Globus pallidus (tissue), 1 donor: ENCODE measurements at places on chromosomes 5 and 9.
A peak's percentile ranks its signal among the peaks of the same experiment; 100 is the strongest.

DNA sequence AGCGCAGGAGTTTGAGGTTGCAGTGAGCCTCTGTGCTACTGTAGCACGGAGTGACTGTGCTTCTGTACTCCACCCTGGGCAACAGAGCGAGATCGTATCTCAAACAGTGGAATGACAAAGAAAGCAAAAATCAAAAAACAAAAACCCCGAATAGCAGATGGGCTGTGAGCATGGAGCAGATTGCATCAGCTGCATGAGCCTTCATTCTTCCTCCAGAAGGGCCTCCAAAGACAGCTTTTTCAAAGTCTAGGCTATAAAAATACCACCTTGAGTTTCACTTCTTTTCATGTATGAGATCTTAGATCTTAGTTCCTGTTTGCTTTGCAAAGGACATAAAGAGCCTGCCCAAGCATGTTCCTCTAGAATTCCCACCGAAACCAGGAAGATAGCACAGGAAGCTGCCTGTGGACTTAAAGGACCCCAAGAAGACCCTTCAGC lies 15.0 kb upstream of the HSPB3 start:
- DNase-seq: peak; percentile 51

DNA sequence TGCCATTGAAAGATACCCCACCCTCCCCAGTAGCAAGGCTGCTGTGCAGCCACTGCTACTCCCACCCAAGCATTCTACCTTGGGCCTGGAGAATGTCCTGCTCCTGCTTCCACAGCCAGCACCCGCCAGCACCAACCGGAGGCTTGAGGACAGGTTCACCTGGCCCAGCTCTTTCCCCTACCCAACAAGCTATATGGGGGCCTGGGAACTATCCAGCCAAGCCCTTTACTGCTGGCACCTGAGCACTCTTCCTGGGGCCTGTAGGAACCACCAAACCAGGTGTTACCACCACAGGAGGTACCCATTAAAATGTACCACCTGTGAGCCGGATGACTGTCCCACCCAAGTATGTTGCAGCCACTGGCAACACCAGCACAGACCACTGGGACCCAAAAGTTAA lies 86.1 kb upstream of the GHR start:
- DNase-seq: no peak

GRCh38 chr9:21709464-21710058 lies 92.9 kb upstream of the MTAP start:
- peak; percentile 27 for DNase-seq

DNA sequence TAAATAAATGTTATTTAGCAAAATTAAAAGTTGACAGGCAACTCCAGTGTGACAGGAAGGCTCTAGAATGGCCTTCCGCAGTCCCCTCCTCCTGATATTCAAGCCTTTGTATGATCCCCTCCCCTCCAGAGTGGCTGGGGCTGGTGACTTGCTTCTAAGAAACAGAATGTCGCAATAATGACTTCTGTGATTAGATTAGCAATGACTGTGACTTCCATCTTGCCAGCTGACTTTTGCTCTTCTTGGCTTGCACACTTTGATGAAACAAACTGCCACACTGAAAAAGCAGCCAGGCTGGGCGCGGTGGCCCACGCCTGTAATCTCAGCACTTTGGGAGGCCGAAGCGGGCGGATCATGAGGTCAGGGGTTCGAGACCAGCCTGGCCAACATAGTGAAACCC lies 106.5 kb upstream of the LARP1 start:
- DNase-seq: no peak

DNA sequence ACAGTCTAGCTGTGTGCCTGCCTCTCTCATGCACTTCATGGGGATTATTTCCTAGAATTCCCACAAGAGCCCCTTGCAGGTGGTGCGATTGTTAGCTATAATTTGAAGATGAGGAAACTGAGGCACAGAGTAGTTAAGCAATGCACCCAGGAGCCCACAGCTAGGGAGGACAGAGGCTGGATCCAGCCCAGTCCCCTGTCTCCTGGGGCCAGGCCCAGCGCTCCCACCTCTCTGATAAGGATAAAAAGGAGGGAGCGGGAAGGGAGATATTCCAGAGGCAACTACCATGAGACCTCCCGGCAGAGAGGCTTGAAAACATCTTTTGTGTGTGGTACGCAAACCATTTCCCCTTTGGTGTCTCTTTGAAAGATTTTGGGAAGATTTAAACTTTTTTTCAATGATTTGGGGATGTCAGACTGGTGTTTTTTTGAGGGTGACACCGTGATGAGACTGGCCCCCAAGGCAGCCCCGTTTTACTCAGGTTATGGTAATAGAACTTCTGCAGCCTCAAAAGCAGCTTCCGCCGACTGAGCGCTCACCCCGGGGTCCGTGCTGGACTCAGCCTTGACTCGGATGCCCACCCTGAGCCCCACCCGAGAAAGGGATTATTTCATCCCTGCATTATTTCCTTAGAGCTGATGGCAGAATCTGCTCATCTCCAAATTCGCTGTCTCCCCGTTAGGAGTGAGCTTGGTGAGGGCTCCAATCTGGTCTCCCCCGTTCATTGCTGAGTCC lies 144.7 kb upstream of the IER5L start:
- DNase-seq: no peak

- DNase-seq: no peak
Measured at GRCh38 chr5:177356746-177357145, 978 bp upstream of the RGS14 start.

DNA sequence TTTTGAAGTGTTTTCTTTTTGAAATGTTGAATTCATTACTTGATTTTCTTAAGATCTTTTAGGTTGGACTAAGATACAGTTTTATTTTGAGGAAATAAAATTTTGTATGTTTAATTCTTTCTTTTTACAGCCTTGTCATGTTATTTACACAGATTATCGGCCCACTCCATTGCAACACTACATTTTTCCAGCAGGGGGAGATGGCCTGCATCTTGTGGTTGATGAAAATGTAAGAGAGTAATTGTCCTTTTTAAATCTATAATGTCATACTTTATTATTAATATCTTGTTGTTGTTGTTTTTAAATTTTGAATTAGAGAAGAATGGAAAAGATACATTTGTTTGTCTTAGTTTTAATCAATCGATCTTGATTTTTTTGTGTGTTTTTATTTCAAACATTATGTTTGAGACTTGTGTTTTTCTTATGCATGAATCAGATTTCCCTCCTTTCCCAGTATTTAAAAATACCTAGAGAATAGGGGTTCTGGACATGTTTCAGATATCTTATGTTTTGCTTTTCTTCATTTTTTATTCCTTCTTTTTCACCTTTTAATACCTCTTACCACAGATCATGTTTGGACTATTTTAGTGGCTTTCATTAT lies 36.7 kb downstream of the MTREX start:
- DNase-seq: peak; percentile 66

DNA sequence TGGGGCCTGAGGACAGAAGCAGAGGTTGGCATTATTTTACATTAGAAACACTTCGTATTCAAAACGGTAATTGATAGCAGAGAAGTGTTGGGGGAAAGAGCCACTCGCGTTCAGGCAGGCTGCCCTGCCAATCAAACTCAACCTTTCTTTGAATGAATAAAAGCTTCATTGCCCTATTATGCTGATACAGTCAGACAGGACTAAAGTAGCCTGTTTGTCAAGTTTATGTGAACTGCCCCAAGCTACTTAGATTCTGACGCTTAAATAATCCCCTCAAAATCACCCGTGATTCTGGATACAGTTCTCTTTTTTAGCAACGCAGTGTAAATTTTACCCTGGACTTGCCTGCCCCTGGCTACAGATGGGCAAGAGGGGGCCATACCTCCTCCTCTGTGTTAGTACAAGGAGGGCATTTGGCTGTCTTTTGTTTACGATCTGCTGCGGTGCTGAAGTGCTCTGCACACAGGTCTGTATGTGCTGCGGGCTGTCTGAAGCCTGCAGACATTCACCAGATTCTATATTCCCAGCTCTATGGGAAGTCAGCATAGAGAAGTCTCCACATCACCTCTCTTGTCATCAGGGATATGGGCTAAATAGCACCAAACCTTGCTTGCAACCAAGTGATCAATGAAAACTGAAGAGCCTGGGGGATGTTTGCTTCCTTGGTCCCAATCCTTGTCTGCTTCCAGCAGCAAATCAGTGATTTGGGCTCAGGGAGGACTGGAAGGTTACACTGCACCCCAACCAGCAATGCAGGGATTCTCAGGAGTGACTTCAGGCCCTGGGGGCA lies 218.4 kb downstream of the EBF1 start:
- DNase-seq: no peak

DNA sequence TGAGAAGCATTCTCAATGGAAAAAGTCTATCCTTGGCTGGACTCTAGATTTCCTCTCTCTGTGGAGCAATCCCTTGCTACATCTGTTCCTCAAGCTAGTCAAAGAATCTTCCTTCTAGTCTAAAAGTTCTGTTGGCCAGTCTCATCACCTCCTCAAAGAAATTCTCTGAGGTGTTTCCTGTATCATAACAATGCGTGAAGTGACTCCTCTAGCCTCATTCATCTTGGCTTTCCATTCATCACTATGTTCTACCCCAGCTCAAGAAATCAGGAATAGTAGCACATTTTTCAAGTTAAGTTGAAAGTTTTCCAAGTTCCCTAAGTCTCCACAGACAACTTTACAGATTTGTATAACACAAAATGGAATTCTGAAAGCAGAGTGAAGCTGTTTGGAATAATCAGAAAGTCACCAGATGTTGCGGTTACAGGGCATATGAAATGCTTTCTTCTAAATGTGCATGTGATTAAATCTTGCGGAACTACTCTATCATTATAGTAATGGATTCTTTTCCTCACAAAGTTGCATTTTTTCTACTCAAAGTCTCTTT lies 176.6 kb upstream of the FREM1 start:
- DNase-seq: no peak

GRCh38 chr5:110735556-110735955 lies 3.3 kb upstream of the SLC25A46 start:
- DNase-seq: no peak

DNA sequence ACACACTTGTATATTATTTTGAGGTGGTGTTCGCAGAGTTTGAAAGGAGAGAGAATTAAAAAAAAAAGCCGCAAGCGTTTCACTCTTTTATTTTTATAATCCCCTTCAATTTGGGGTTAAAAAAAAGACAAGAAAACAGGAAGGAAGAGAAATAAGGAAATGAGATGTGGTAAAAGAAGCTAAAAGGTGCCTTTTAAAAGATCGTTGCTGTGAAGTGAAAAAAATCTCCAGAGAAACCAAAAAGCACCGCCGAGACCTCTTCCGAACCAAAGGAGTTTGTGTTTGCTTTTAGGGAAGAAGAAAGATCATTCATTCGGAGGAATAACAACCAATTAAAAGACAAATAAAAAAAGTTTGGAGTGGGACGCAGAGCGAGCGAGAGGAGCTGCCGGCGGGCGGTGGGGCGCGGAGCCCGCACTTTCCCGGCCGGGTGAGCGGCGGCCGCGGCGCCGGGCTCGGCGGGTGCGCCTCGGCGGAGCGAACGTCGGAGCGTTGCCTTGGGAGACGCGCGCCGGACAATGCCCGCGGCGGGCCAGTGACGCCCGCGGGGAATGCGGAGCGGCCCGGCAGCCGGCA lies 355 bp downstream of the TLE4 start:
- no peak for DNase-seq

DNA sequence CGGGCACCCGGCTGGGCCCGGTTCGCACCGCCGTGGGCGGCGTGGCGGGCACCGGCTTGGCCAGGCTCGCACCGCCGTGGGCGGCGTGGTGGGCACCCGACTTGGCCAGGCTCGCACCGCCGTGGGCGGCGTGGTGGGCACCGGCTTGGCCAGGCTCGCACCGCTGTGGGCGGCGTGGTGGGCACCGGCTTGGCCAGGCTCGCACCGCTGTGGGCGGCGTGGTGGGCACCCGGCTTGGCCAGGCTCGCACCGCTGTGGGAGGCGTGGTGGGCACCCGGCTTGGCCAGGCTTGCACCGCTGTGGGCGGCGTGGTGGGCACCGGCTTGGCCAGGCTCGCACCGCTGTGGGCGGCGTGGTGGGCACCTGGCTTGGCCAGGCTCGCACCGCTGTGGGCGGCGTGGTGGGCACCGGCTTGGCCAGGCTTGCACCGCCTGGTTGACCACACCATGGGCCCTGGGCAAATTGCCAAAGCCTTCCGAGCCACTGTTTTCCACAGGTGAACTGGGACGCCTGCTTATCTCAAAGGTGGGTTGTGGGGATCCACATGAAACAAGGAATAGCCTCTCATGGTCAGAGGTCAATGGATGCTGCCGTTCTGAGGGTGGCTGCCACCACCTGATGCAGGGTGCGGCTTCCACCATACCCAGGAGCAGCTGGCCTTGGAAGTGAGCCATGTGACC lies 28.2 kb downstream of the ADAMTSL2 start:
- DNase-seq: no peak

- no peak for DNase-seq
Measured at GRCh38 chr5:165781738-165782137, 2276.3 kb downstream of the MAT2B start.
